ENCODE measurements at places on chromosomes 12 and 14.
A peak's percentile ranks its signal among the peaks of the same experiment; 100 is the strongest.

DNA sequence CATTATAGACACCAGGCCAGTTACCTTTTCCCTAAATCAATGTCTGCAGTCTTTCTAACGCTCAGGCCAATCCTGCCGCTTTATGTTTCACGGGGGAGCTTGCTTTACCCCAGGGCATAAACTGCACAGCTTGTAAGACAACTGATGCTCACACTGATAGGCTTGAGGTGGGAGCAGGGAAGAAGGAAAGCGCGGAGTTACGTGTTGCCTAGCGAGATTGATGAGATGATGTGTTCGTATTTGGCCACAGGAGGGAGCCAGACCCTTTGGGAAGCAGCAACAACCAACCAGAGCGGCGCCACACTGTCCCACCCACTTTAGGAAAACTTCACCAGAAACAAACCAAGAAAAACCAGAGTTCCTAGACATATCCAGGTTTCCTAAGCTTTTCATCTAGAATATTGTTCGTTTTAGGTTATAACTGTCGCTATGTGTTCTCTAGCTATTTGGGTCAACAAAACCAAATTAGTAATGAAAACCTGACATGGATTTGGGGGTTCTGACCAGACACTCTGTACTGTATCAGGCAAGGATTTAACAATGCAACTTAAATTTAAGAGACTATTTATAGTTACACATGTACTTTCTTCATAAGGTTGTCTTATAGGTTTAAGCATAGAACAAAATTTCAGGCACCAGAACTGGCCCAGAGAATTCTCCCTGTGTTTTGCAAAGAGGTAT, 2.4 kb downstream of the IL26 start:
- DNase-seq = peak; percentile 96

- DNase-seq = peak; percentile 41
These were observed 4.8 kb downstream of the MYH7 start for GRCh38 chr14:23430723-23431085.

GRCh38 chr12:109925185-109925840, 25.2 kb downstream of the TCHP start:
- DNase-seq = no peak

- DNase-seq = no peak
These were observed 244.2 kb downstream of the CACNA1C start for GRCh38 chr12:2297004-2297403.

DNA sequence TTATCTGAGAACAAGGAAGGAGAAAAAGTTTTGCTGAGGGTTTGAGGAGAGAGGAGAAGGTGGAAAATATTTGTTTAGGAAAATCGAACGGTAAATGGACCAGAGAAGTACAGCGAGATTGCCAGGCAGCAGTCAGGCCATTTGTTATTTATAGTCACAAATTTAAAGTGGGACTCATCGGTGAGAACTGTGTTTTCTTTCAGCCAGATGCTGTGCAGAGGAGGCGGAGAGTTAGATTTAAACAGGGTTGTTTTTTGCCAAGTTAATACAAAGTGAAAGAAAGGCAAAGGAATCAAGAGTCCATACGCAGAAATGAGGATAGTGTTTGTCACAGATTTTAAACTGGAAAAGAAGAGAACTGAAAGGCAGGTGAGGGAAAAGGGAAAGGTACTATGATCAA, 200.6 kb upstream of the CNOT2 start:
- DNase-seq = no peak

- no peak for DNase-seq
These were observed 13.9 kb downstream of the TMEM119 start for GRCh38 chr12:108583991-108584390.

- DNase-seq = no peak
These were observed 7.5 kb upstream of the KLRK1 start for GRCh38 chr12:10397296-10397695.

DNA sequence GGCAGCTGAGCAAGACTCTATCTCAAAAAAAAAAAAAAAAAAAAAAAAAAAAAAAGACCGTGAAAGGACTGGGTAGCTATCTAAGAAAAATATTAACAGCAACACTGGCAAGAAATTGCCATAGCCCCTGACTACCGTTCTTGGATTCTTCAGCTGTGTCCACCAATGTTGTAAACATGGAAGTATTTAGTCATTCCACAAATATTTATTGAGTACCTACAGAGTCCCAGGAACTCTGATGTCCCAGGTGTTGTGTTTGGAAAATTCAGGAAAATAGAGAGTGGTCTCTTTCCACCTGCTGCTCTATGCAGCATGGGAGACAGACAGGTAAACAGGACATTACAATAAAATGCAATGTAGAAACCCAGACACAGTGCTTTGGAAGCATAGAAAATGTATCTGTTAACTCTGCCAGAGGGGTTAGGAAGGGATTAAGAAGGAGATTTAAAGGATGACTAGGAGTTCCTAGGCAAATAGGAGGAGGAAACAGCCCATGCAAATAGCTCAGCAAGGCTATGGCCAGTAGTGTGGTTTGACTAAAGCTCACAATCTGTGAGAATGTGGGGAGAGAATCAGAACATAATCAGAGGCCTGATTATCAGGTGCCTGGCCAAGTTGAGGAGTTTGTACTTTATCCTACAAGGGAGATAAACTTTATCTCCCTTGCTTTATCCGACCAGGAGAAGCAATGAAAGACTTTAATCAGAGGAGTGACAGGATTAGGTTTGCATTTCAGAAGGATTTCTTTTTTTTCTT, 2.1 kb upstream of the DLST start:
- peak; percentile 79 for DNase-seq

DNA sequence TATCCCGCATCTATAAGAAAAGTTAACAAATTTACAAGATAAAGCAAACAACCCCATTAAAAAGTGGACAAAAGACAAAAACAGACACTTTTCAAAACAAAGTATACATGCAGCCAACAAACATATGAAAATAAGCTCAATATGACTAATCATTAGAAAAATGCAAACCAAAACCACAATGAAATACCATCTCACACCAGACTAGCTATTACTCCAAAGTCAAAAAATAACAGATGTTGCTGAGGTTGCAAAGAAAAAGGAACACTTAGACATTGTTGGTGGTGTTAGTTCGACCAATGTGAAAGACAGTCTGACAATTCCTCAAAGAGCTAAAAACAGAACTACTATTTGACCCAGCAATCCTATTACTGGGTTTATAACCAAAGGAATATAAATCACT, 968.6 kb upstream of the USP15 start:
- DNase-seq = no peak

DNA sequence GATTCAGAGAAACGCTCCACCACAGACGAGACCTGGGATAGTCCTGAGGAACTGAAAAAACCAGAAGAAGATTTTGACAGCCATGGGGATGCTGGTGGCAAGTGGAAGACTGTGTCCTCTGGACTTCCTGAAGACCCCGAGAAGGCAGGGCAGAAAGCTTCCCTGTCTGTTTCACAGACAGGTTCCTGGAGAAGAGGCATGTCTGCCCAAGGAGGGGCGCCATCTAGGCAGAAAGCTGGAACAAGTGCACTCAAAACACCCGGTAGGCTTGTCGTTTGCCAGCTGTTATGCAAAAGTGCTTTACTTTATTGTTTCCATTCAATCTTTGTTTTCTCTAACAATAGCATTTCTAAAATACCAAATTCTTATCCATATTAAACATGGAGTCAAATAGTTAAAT, 287.3 kb downstream of the NAV3 start:
- peak; percentile 61 for DNase-seq

DNA sequence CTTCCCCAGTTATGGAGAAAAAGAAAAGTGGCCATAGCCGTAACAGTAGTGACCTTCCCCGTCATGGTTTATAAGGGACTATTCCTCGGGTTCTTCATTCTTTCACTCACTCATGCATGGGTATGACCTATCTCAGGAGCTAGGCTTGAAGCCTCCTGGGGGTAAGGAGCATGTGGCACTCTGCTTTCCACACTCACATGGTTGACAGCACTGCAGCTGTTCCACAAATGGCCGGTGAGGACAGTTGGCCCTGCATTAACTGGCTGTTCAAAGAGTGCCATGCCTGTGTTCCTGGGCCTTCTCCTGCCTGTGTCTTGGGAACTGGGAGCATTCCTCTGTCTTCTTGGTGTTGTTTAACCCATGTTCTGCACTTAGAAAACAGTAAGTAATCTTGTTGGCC, 66.2 kb upstream of the PNMA1 start:
- no peak for DNase-seq

DNA sequence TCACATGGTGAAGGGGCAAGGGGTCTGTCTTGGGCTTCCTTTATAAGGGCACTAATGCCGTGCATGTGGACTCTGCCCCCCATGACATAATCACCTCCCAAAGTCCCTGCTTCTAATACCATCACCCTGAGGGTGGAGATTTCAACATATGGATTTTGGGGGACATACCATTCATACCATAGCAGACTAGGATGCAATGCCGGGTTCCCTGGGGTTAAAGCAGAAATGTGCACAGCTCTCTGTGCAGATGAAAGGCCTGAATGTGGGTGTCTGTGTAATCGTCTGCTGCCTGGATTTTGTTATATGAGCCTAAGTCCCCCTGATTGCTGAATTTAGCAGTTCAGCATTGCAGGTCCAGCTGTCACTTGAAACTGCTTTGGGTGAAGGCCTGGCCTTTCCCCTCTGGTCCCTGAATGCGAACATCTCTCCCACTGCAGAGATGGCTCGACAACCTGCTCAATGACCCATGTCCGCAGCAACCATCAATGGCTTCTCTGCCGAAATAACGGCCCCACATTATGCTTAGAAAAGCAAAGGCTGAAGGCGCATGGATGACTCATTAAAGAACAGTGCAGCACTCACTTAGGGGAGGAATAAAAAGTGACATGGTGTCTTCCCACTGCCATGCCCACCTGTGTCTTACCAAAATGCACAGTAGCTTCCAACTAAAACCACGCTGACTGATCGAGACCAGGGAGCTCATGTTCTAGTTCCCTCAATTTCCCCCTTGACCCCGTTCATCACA, 286.3 kb downstream of the DPF3 start:
- DNase-seq = no peak

GRCh38 chr12:50222275-50222783, 55.2 kb upstream of the CERS5 start:
- DNase-seq = peak; percentile 94

DNA sequence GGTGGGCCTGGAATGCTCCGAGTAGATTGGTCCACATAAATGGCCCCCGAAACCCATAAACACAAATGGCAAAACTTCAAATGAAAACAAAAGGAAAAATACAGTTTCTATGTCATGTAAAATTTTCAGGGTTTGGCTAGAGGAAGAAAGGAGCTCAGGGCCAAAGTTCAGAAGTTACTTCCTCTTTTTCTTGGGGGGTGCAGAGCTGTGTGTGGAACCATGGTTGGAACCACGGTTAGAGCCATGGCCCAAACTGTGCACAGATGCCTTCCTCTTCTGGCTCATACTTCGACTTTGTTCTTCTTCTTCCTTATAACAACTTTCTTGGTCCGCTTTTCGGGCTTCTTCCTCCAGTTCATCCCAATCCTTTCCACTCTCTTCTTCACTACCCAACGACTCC, 51.7 kb downstream of the MGST1 start:
- DNase-seq = no peak

- DNase-seq = no peak
These were observed 224.7 kb upstream of the EGLN3 start for GRCh38 chr14:34175574-34175973.

DNA sequence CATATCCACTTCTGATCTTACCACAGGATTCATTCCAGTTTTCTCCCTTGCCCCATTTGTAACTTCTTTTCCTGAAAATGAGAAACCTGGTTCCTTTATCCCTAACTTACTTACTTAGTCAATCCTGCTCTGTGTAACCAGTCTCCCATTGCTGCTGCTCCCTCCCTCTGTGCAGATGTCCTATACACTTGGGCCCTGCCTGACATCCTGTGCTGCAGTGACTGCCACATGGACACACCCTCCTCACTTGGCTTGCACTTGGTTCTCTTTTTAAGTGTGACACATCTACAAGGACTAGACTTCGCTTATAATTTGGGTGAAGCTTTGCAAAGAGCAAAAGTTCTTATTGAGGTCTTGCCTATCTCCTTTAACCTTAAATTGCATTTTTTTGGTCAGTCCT, 51.4 kb downstream of the FGD4 start:
- no peak for DNase-seq

DNA sequence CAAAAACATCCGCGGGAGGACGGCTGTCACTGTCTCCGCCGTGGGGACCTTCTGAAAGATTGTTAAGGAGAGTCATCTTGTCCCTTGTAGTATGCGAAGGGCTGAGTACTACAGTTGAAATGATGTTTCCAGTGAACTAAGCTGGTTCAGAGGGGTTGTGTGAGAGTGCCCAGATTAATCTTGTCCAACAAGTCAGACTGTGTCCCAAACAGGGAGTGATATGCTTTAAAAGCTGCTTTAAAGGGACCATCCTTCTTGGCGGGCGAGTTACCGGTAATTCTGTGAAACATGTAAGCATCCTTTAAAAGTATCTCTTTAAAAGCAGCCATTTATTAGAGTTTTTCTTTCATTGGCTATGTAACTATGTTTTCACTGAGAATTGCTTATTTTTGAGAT, 1.1 kb downstream of the WDR20 start:
- no peak for DNase-seq

- DNase-seq = no peak
These were observed 21.2 kb upstream of the CDCA4 start for GRCh38 chr14:105041841-105042765.

GRCh38 chr14:90460136-90460535, 63.3 kb downstream of the CALM1 start:
- DNase-seq = no peak

DNA sequence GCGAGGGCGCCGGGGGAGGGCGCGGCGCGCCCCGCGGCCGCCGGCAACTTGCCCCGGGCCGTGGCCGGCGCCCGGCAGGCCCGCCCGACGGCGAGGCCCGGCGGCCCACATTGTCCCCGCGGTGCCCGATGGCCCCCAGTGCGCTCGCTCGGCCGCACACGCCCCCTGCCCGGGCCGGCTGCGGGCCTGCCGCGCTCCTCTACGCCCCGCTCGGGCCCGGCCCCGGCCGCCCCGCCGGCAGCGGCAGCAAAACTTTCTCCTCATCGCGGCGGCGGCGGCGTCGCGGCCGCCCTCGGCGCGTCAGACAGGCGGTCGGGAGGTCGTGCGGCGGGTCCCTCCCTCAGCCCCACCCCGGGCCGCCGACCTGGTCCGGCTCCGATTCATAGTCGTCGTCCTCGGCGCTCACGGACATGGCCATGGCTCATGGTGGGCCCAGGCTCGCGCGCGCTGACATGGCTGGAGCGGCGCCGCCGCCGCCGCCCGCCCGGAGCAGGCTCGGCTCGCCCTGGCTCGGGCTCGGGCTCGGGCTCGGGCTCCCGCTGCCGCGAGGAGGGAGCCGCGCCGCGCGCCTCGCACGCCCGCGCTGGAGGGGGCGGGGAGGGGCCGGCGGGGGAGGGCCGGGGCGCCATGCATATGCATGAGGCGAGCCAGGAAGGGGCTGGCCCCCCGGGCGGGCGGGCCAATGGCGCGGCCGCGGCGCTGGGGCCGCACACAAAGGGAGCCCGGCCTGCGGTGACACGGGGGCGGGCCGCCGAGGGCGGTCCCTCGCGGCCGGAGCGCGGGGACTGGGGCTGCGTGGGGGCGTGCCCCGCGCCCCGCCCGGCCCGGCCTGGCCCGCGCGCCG, 67.1 kb downstream of the RNF34 start:
- peak; percentile 91 for DNase-seq

Data from mesendoderm (in vitro differentiated cells).